Upper lobe of left lung (tissue), 6 donors: ENCODE measurements at places on chromosomes 7 and 10. TPM values are rescaled to one million over a fixed set of nuclear protein-coding genes. Genes with fewer than 3 reads are reported as not detected.

The PDIA4 gene
- 160 TPM for total RNA-seq

The ARHGEF35 gene
- total RNA-seq: 8.2 TPM

The CALHM3 gene
- total RNA-seq: not detected

The CCL24 gene
- not detected for total RNA-seq

The GBX1 gene
- not detected for total RNA-seq

The ITIH5 gene
- total RNA-seq: 14.4 TPM

The CELF2 gene
- total RNA-seq: 117 TPM

The ZNF425 gene
- total RNA-seq: 2.0 TPM

- H3K27me3 ChIP-seq: no peaks in the 10 kb centered on the region
- H3K4me3 ChIP-seq: peak overlapping the region; percentile 81
- H3K36me3 ChIP-seq: no peaks in the 10 kb centered on the region
- peak overlapping the region; percentile 61 for H3K27ac ChIP-seq
- peaks cover 20% of the 10 kb centered on the region for H3K4me1 ChIP-seq
Observed at GRCh38 chr7:2843711-2844152, 376 bp downstream of the GNA12 start.

DNA sequence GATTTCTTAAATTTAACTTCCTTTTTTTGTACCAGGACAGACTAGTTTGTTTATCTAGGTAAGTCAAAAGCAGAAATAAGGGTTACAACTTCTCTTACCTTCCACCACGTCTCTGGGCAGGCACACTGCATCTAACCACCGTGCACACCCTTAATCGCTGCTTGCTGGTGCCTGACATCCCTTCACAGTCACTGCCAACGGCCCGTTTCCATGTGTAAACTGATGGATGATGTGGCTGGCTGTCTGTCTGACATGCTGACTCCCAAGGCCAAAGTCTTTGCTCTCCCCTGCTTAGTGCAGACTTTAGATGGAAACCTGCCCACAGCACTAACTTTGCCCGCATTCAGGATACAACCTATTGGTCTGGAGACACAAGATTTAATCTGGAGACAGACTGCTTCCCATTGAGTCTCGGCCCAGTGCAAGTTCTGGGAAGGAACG, 1.1 kb downstream of the TMEM273 start:
- H3K4me1 ChIP-seq: peaks cover 41% of the 10 kb centered on the region
- peak; percentile 29 for DNase-seq
- peak overlapping the region; percentile 23 for H3K27ac ChIP-seq
- peak overlapping the region; percentile 32 for H3K4me3 ChIP-seq
- H3K27me3 ChIP-seq: no peaks in the 10 kb centered on the region

- DNase-seq: no peak
- H3K4me3 ChIP-seq: no peak overlapping the region
- no peaks in the 10 kb centered on the region for H3K27me3 ChIP-seq
- H3K36me3 ChIP-seq: no peaks in the 10 kb centered on the region
- H3K4me1 ChIP-seq: peaks cover 3% of the 10 kb centered on the region
- no peak overlapping the region for H3K27ac ChIP-seq
Observed at GRCh38 chr10:69217119-69217754, 2.9 kb upstream of the HKDC1 start.

DNA sequence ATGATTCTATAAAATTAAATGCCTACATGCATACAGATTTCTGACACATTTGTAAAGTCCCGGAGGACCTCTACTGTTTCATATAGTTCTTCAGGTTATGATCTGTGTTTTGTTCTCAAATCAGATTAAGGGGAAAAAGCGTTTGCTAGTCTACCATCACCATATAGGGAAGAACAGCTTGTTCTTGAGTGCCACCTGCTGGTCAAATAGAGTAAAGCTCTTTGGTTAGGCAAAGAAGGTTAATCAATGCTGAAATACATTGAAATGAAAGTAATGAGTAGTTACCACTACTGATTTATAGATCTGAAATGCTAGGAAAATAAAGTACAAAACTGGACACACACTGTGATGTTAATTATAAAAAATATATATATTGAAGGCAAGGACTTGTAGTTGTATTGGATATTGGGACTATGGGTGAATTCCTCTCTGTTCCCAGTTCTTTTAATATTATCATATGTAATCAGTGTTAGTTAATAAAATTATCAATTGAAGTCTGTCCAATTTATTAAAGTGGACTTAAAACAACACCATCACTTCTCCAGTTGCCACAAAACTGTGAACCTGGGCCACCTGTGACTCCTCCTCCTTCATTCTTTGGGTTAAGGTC, 72.6 kb upstream of the PDLIM1 start:
- H3K27ac ChIP-seq: no peak overlapping the region
- no peak for DNase-seq
- H3K36me3 ChIP-seq: no peaks in the 10 kb centered on the region
- no peak overlapping the region for H3K4me3 ChIP-seq
- H3K4me1 ChIP-seq: no peaks in the 10 kb centered on the region
- no peaks in the 10 kb centered on the region for H3K27me3 ChIP-seq

DNA sequence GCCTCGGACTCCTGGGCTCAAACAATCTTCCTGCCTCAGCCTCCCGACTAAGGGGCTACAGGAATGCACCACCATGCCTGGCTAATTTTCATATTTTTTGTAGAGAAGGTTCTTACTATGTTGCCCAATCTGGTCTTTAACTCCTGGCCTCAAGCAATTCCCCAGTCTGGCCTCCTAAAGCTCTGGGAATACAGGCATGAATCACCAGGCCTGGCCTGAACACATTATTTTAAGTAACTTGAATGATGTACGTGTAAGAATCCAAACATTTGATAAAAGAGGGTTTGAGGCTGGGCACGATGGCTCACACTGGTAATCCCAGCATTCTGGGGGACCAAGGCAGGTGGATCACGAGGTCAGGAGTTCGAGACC, 13.0 kb upstream of the BAMBI start:
- DNase-seq: no peak
- H3K27me3 ChIP-seq: no peaks in the 10 kb centered on the region
- H3K4me1 ChIP-seq: peaks cover 9% of the 10 kb centered on the region

- H3K4me3 ChIP-seq: no peak overlapping the region
- H3K27ac ChIP-seq: no peak overlapping the region
- no peaks in the 10 kb centered on the region for H3K27me3 ChIP-seq
- no peaks in the 10 kb centered on the region for H3K36me3 ChIP-seq
Observed at GRCh38 chr7:231858-232246, 39.5 kb downstream of the FAM20C start.

GRCh38 chr7:44678471-44679179, 70.0 kb upstream of the ZMIZ2 start:
- H3K27ac ChIP-seq: peak overlapping the region; percentile 35
- H3K36me3 ChIP-seq: peaks cover 88% of the 10 kb centered on the region
- H3K4me3 ChIP-seq: no peak overlapping the region
- H3K4me1 ChIP-seq: peaks cover 9% of the 10 kb centered on the region
- DNase-seq: peak; percentile 51
- no peaks in the 10 kb centered on the region for H3K27me3 ChIP-seq

DNA sequence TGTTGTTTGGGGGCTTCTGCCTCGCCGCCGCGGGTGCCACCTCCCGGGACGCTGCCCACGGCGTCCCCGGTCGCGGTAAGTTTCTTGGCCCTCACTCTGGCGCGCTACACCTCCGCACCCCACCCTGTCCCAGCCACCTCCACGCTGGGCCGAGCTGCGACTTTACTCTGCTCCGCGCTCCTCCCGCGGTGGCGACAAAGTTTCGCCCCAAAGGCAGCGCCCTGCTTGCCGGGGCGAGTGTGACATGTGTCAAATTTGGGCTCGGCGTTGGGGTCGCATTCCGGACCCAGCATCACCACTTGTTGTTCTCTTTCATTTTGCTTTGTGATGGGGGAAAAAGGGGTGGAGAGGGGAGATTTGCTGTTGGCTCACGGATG, 167.7 kb upstream of the PPP1R3A start:
- H3K36me3 ChIP-seq: no peaks in the 10 kb centered on the region
- DNase-seq: no peak

DNA sequence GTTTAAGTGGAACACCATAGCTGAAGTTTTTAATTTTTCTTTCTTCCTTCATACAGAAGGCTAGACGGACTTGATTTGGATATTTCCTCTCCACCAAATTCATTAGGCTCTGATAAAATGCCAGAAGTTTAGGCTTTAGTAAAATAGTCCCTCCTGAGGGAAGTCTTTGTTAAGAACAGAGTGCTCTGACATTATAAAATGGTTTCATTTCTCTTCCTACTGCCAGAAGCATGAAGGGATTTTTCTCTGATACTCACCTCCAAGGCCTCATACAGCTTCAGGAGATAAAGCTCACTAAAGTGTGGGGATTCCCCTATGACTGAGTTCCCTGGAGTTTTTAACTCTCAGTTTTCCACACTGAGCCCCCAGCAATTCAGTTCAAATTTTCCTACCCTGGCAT, 1489.6 kb downstream of the REEP3 start:
- H3K27ac ChIP-seq: no peak overlapping the region
- H3K4me3 ChIP-seq: no peak overlapping the region
- no peaks in the 10 kb centered on the region for H3K27me3 ChIP-seq

DNA sequence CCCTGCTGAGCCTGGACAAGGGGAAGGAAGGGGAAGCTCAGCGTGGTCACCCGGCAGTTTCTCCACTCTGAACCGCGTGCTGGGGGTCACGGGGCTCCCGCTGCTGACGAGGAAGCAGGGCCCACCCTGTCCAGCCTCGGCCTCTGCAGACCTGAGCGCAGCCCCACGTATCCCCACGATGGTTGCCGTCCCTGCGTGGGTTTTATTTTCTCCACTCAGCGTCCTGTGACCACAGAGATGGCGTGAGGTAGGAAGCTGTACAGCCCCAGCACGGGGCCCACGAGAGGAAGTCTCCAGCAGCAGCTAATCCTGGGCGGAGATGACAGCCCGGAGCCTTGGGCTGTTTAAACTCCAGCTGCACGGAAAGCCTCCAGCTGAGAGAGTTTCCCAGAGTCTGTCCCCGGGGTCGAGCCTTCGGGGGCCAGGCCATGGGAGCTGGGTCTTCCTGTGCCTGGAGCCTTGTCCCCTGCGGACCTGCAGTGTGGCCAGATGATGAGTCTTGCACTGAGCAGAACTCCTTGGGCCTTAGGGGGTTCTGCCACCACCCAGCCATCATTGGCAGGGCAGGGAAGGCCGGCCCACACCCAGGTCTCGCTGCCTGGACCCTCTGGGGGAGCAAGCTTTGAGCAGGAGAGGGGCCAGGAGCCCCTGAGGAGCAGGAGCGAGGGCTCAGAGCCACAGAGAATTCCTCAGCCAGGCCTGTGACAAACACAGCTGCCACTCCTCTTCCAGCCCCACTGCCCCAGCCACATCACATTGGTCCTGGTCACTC, 72.8 kb upstream of the FAM20C start:
- no peaks in the 10 kb centered on the region for H3K27me3 ChIP-seq
- H3K36me3 ChIP-seq: no peaks in the 10 kb centered on the region
- peaks cover 27% of the 10 kb centered on the region for H3K4me1 ChIP-seq
- H3K4me3 ChIP-seq: peak overlapping the region; percentile 2

- no peak overlapping the region for H3K4me3 ChIP-seq
- H3K36me3 ChIP-seq: no peaks in the 10 kb centered on the region
- no peaks in the 10 kb centered on the region for H3K4me1 ChIP-seq
- H3K27me3 ChIP-seq: no peaks in the 10 kb centered on the region
- no peak for DNase-seq
- no peak overlapping the region for H3K27ac ChIP-seq
Observed at GRCh38 chr10:46273506-46274477, 13.0 kb upstream of the ANTXRL start.

GRCh38 chr7:157607218-157607617, 270.4 kb downstream of the DNAJB6 start:
- H3K36me3 ChIP-seq: no peaks in the 10 kb centered on the region
- H3K27me3 ChIP-seq: no peaks in the 10 kb centered on the region
- no peak for DNase-seq
- no peak overlapping the region for H3K4me3 ChIP-seq
- H3K27ac ChIP-seq: no peak overlapping the region

- no peak overlapping the region for H3K27ac ChIP-seq
- no peaks in the 10 kb centered on the region for H3K36me3 ChIP-seq
- H3K4me3 ChIP-seq: no peak overlapping the region
- no peak for DNase-seq
- no peaks in the 10 kb centered on the region for H3K27me3 ChIP-seq
- H3K4me1 ChIP-seq: no peaks in the 10 kb centered on the region
Observed at GRCh38 chr10:29746080-29746797, 111.5 kb upstream of the SVIL start.

DNA sequence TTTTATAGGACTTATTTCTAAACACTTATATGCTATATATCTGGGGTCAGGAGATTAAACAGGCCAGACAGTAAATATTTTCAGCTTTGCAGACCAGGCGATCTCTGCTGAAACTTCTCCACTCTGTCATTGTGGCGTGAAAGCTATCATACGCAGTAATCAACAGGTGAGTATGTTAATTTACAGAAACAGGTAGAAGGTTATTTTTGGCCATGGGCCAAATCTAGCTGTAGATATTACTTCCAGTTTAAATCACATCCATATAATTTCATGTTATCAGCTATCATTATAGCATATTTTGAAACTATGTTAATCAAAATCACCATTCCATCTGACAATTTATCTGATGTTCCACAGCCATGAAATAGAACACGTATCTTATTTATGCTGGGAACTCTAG, 67.8 kb downstream of the GPR37 start:
- H3K27me3 ChIP-seq: no peaks in the 10 kb centered on the region
- no peak for DNase-seq
- no peaks in the 10 kb centered on the region for H3K4me1 ChIP-seq
- H3K27ac ChIP-seq: no peak overlapping the region
- H3K36me3 ChIP-seq: no peaks in the 10 kb centered on the region

GRCh38 chr7:93720106-93720505, 145.6 kb upstream of the CALCR start:
- DNase-seq: no peak
- no peaks in the 10 kb centered on the region for H3K4me1 ChIP-seq
- no peak overlapping the region for H3K4me3 ChIP-seq

DNA sequence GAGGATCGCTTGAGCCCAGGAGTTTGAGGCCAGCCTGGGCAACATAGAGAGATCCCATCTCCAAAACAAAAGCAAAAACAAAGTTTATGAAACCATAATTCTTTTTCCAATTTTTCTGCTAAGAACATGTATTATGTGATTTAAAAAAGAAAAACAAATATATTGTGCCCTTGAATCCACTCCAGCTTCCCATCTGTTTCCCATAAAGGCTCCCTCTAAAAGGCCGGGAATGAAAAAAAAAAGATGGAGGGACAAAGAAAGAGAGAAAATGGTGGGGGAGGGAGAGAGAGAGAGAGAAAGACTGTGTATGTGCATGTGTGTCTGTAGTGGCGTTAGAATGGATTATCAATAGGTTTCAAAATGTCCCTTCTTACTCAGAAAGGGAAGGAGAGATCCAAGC, 20.5 kb upstream of the GSDME start:
- no peak overlapping the region for H3K4me3 ChIP-seq
- DNase-seq: no peak
- no peaks in the 10 kb centered on the region for H3K4me1 ChIP-seq
- H3K27ac ChIP-seq: no peak overlapping the region
- no peaks in the 10 kb centered on the region for H3K27me3 ChIP-seq

DNA sequence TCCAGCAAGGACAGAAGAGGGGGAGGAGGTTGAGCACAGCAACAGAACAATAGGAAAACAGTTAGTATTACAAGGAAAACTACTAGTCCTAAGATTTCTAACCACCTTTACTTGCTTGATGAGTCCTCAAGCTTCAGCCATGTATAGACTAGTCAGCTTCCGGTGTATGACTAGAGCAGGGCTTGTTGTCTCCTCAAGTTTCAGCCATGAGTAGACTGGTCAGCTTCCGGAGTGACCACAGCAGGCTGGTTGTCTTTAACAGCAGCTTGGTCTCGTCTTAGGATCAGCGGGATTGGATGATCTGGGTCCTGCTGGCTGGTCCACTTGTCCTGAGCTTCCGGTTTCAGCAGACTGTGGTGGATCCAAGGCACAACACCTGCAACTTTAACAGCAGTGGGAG, 10.6 kb upstream of the ZNF239 start:
- no peaks in the 10 kb centered on the region for H3K4me1 ChIP-seq
- H3K27me3 ChIP-seq: no peaks in the 10 kb centered on the region
- DNase-seq: no peak
- no peak overlapping the region for H3K27ac ChIP-seq
